ENCODE measurements at places on chromosomes 6 and 20. TPM values are rescaled to one million over a fixed set of nuclear protein-coding genes. Genes with fewer than 3 reads are reported as not detected.

Gene RSPO3
- 11.7 TPM for polyA plus RNA-seq

Gene SRSF3
- 286 TPM for polyA plus RNA-seq

Gene SAMD3
- 0.58 TPM for polyA plus RNA-seq

Gene SSTR4
- polyA plus RNA-seq = not detected

Gene KIF25
- 0.73 TPM for polyA plus RNA-seq

DNA sequence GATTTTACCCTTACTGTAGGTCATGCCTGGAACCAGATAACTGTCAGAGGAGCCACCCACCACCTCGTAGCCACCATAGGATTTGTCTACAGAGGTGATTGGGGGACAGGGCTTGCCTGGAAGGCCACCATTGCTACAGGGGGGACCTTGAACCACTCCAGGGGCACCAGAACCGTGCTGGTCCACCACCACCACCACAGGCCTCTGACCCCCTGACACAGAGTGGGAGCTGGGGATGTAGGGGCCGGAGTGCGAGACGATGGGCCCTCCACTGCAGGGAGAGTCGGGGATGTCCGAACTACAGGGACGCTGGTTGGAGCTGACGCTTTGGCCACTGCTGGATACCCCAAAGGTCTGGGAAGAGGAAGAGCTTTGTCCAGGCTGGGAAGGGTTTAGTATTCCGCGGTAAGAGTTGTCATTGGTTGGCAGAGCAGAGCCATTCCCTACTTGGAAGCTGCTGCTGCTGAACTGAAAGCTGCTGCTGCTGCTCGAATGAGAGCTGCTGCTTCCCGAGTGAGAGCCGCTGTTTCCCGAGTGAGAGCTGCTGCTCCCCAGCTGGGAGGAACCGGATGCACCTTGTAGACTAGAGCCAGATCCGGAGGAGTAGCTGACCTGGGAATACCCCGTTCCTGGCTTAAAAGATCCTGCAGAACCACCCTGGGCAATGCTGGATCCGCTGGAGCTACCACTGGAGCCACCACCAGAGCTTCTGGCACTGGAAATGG, 2.2 kb downstream of the PSORS1C1 start:
- no peak for DNase-seq

DNA sequence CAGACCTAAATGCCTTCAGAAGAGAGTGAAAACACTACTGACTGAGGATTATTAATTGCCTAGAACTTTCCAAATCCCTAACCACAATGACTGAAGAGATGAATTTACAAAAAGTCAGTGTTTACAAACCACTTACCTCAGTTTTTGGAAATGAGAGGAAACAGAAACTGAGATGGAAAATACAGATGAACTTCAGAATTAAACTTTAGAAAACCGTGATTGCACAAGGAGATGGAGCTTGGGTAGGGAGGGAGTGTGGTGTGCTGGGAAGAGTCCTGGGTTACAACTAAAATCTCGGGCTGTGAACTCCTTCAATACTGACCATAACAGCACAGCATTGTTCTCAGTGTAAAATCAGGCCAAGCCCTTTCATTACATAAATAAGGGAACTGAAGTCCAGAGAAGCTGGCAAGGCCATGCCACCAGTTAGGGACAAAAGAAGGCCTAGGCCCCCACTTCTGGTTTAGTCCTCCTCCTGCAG, 4.0 kb downstream of the ELMO2 start:
- no peak for DNase-seq

- no peak for DNase-seq
Observed at GRCh38 chr6:26172608-26172968, 85.4 kb downstream of the HFE start.

DNA sequence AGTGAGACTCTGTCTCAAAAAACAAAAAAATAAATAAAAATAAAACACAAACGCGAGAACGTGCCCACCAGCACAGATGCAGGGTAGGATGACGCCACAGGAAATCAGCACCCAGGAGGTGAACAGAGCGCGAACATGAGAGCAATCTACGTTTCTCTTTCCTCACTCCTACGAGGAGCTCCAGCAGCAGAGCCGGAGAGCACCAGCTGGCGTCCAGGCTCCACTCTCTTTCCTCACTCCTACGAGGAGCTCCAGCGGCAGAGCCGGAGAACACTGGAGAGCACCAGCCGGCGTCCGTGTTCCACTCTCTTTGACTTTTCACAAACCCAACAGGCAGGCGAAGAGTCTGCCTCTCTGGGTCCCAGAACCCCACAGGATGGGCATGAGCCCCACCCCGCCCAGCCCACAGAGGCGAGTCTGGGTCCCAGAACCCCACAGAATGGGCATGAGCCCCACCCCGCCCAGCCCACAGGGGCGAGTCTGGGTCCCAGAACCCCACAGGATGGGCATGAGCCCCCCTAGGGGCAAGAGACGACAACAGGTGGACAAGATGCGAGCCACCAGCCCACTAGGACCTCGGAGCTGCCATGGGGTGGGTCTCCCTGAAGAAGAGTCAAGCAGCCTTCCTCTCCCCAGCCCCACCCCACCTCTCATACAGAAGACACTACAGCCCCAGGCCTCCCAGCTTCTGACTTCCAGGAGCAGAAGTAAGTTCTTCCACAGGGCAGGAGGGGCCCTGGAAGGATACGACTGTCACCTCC, 20.2 kb downstream of the ZBTB46 start:
- DNase-seq = no peak

DNA sequence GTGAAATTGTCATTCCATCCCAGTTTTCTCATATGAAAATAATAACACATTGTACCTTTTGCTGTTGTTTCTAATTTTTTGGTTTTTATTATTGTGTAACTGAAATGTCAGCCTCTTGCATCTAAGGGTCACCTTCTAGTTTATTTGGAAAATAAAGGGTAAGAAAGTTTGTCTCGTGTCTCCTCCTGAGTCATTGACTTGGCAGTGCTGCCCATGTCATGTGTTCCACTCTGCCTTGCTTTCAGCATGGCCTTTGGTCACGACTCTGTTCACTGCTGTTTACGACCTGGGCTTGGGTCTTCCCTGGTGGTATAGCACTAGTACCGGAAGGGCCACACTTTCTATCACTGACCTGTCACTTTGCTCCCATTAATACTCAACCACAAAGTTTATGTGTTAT, 171.4 kb upstream of the RSPO3 start:
- no peak for DNase-seq

DNA sequence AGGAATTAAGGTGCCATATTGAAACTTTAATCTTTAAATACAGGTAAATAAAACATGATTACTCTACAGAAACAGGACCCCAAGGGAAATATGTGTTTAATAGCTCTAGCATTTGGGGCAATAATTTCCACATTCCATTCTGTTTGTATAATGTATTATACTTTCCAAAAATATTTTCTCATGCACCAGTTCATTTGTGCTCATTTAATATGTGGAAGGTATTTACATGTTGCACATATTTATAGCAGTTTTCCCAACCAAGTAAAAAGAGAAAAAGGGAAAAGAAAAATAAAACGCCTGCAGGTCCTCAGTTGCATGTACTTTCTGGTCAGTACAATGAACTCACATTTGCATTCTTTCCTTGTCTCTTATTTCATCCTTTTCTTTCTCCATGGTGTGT, 129.5 kb upstream of the SULF2 start:
- no peak for DNase-seq

DNA sequence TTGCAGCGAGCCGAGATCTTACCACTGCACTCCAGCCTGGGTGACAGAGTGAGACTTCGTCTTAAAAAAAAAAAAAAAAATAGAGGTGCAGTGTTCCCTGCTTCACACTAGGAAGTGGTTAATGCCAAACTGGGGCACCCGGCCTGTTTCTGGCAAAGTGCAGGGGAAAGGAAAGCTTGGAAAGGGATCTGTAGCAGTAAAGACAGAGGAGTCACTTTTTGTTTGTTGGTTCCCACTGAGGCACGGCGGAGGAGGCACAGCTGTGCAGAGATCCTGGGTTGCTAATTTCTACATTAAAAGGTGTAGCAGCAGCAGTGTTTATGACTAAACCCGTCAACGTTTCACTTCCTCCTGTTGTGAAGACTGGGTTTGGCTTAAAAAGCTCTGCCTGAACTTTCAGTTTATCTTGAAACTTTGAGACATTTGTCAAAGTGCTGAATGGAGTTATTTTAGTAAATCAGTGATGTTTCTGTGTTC, 125.6 kb downstream of the CARMIL1 start:
- no peak for DNase-seq

GRCh38 chr20:8912096-8912495, 156.8 kb upstream of the PLCB4 start:
- DNase-seq = no peak

- no peak for DNase-seq
Observed at GRCh38 chr6:97174471-97174870, 108.5 kb downstream of the MMS22L start.

DNA sequence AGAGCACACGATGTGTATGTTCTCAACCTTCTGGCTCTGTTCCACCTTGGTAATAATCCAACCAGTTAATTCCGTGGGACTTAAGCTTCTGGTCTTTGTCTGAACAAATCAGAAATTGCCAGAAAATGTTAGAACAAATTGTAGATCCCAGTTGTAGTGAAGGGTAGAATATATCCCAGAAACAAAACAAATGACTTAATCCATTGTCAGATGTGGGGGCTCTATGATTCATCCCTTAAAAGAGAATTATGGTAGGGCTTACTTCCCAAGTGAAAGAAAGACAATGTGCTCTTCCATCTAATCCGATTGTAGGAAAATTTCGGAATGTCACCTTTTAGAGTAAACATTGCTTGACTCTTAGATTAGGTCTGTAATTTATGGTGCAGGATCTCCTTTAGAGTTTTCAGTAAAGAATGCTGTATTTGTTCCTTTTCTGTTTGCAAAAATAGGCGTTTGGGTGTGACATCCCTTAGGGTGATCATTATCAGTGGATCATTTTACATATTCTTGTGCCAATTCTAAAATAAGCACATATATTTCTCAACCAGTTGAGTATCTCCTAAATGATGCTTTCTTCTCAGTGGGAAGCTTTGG, 234.5 kb upstream of the ZNF217 start:
- peak; percentile 58 for DNase-seq

DNA sequence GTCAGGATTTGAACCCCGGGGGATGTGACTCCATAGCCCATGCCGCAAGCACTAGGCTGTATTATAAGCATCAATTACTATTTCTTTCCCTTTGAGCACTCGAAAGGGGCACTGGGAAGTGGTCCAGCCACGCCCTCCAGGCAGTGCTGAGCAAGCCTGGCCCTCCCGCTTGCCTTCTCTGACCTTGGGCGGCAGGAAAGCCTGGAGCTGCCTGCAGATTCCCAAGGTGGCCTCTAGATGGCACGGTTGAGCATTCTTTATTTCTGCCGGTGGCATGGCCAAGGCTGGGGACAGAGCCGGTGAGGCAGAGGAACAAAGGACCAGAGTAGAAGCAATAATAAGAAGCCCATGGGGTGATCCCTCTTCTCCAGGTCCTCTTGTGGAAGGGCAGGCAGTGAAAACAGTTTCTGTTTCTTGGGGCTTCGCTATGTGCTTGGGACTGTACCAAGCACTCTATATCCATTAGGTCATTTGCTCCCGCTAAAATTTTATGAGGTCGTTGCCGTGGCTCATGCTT, 32.0 kb downstream of the ARHGAP40 start:
- DNase-seq = no peak

DNA sequence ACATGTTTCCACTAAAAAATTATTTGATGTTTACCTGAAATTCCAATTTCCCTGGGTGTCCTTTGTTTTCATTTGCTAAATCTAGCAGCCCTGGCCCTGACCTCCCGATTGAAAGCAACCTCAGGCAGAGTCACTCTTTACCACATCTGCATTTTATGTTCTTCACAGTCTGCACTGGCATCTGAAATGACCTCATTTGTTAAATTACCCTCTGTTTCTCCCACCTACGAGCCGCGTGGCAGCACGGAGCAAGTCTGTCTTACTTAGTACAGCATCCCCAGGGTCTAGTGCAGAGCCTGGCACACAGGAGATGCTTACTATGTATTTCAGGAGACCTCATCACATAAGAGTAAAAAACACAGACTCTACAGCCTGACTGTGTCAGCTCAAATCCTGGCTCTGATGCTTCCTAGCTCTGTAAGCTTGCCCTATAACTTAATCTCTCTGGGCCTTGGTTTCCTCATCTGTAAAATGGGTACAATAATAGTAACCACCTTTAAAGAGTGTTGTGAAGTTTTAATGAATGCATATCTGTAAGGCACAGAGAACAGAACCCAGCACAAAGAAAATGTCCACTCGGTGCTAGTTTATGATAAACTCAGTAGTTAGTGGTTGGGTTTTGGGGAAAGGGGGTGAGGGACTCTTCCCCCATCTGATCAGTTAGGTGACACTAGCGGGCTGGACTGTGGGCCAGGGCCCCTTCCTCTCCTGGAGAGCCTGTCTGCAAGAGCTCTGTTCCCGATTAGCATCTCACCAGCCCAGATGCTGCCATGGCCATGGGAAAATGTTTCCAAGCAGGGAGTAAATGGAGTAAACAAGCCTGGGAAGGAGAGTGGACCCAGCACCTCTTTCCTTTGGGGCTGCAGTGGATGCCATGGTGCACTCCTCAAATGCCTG, 88.2 kb downstream of the PREX1 start:
- DNase-seq = no peak

DNA sequence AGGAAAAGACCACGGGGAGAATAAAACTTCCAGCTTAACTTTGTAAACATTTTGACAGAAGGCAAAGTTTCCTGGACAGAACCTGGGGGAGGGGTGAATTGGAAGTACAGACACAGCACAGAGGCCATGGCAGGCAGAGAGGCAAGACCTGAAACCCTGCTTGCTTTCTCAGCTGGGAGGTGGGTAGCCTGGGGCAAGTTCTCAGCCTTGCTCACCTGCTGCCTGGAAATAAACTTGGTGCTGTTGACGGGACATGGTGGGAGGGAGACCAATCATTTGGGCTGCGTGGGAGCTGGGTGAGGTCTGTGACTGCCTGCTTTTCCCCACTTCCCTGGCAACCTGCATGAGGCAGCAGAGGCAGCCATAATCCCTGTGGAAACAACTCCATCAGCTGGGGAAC, 221.3 kb downstream of the MOXD1 start:
- DNase-seq = no peak

DNA sequence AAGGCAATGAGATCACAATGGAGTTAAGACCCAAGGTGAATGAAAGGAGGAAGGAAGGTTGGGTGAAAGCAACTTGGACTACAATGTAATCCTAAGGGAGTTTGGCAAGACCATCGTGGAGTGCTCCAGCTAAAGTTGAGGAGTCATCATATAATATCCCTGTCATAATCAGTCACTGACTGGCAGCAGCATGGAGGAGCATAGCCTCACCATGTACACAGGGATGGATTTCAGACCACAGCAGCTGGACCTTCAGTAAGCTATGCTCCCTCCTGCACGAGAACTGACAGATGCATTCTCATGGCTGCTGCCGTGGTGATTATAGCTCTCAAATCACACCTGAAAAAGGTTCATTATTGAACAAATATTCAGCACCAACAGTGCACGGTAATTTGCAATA, 43.0 kb downstream of the GOPC start:
- no peak for DNase-seq

GRCh38 chr20:35826397-35826998, 54.7 kb downstream of the PHF20 start:
- DNase-seq = no peak
